Kidney (tissue), 22 donors: ENCODE measurements at places on chromosomes 1 and 21.

- DNase-seq, result no peak
These were observed 160.1 kb downstream of the SLC45A1 start for GRCh38 chr1:8477983-8478362.

DNA sequence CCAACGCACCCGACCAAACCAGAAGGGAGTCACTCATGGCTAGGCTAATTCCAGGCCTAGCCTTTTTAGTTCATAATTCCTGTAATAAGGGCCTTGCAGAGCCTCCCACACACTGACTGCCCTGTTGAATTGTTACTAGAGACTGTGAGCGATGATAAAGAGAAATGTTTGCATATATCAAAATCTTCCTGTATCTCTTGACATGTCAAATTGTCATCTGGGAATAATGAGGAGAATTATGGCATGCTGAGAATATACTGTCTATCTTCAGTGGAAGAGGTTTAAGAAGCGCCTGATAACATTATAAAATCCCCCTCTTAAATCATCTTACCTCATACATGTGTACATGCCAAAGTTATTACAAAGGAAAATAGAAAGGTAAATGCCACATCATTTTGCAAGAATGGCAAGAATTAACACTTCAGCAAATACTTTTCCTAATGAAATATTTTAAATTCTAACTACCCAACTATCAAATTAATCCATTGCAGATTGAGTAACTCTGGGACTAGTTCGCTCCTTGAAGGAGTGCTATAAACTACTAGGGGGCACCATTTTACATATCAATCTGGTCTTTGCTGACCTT lies 144.1 kb downstream of the CENPF start:
- no peak for DNase-seq

GRCh38 chr1:230832476-230832875 lies 35.8 kb downstream of the C1orf198 start:
- DNase-seq, result no peak

DNA sequence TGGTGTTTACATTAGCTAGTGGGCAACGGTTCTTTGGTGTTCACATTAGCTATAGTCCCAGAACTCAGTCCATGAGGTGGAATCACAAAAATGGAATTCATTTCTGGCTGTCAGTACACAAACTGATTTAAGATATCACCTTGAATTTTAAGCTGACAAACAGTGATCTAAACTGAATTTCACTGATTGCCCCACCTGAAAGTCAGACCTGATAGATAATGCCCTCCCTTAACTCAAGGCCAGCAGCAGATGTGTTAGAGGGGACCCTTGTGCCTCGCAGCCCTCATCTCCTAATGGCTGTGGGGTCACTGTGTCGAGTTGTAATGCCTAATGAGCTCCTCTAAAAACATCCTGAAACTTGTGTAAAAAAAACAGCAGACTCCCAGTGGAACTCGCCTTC lies 8.6 kb downstream of the ARF1 start:
- no peak for DNase-seq

DNA sequence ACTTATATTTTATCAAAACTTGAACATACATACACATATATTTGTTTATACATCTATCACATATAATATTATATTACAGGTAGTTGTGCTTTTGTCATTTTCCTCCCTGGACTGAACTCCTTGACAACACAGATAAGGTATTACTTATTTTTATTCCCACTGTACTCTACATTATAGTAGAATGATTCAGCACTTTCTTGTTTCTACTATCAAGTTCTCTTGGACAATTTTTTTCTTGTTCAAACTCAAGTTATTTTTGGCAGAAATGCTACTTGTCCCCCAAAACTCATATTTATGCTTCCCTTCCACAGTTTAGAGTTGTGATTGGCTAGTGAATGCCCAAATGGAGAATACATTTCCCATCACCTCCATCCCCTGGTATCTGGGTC lies 10.8 kb upstream of the PTPRC start:
- DNase-seq, result no peak

- DNase-seq, result no peak
These were observed 7.7 kb downstream of the POMGNT1 start for GRCh38 chr1:46190539-46190938.

DNA sequence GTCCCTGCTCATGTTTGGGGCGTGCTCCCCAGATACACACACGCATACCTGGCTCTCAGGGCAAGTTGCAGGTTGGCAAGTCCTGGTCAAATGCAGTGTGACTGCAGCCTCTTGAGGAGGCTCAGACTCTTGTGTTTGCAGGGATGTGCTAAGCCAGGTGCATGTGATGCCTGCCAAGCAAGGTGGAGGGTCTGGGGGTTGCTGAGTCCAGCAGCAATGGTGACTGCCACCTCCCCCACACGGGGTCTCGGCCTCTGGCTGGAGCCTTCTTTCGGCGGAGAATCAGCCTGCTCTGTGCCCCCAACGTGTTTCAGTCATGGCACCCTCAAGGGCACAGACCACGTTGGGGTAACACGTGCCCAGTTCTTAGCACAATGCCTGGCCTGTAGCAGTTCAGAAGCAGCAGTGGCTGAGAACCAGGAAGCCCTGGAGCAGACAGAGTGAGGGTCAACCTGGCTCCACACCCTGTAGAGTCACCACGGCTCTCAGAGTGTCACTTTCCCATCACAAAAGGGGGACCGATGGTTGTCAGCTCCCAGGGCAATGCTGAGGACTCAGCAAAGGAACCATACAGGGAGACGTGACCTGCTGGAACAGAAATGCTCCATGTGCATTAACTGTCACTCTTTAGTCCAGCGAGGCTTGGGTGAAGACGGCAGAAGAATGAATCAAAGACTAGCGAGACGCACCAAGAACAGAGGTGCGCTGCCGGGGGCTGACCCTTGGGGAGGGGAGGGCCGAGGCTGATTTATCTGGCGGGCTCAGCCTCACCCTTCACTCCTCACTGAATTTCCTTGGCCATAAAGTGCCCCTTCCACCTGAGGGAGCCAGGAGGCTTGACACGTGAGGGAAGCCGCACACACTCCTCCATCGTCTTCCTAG lies 109.0 kb downstream of the PGBD5 start:
- peak; percentile 15 for DNase-seq

GRCh38 chr1:95951371-95952102 lies 717.5 kb downstream of the RWDD3 start:
- peak; percentile 70 for DNase-seq

- DNase-seq, result no peak
These were observed 120.8 kb upstream of the BMP8A start for GRCh38 chr1:39370602-39371001.

DNA sequence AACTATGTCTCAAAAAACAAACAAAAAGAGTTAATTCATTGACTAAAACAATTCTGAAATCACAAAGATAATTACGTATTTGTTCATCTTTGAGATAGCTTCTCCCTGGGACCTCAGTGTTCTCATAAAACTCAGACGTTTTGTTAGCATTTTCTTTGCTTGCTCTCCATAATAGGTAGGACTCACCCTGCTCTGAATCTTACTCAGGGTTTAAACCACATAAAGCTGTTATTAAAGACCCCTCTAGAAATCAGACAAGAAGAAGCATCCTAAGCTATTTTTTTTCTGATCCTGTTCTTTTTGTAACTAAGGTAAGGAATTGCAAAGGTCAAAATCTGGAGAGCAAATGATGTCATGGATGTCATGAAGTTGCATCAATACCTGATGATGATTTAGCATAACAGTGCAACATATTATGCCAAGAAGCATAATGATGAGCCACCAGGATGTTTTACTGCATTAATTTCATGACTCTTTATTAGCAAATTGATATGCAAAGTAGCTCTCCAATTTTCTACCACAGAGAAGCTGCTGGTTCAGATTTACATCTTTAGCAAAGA lies 2.4 kb downstream of the FBXO42 start:
- no peak for DNase-seq

DNA sequence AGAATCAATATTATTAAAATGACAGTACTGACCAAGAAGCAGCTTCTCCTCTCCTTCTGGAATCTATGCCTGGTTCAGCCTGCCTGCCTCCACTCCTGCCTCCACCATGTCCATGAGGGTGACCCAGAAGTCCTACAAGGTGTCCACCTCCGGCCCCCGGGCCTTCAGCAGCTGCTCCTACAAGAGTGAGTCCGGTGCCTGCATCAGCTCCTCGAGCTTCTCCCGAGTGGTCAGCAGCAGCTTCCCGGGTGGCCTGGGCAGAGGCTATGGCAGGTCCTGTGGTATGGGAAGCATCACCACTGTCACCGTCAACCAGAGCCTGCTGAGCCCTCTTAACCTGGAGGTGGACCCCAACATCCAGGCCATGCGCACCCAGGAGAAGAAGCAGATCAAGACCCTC lies 822.4 kb upstream of the NEGR1 start:
- no peak for DNase-seq

- no peak for DNase-seq
These were observed 201.6 kb upstream of the NEGR1 start for GRCh38 chr1:72483846-72484357.

- DNase-seq, result no peak
These were observed 13.3 kb downstream of the GPR157 start for GRCh38 chr1:9115351-9116205.

DNA sequence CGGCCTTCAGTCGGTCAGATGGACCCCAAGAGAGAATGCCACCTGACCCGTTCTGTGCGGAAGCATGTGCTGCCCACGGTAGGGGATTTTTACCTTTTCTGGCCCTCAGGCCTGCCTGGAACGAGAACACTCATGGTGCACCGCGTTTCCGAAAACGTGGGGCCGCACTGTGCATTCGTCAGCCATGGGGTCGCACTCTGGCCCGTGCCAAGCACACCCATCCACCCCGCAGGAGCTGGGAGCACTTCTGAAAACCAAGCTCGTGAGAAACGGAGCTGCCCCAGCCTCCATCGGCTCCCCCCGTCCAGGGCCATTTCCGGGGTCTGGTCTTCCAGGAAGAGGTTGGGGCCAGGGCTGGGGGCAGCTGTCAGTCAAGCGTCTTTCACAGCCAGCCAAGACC lies 72.8 kb downstream of the PRDM16 start:
- DNase-seq, result no peak

- no peak for DNase-seq
These were observed 36.7 kb upstream of the HP1BP3 start for GRCh38 chr1:20823845-20824244.

DNA sequence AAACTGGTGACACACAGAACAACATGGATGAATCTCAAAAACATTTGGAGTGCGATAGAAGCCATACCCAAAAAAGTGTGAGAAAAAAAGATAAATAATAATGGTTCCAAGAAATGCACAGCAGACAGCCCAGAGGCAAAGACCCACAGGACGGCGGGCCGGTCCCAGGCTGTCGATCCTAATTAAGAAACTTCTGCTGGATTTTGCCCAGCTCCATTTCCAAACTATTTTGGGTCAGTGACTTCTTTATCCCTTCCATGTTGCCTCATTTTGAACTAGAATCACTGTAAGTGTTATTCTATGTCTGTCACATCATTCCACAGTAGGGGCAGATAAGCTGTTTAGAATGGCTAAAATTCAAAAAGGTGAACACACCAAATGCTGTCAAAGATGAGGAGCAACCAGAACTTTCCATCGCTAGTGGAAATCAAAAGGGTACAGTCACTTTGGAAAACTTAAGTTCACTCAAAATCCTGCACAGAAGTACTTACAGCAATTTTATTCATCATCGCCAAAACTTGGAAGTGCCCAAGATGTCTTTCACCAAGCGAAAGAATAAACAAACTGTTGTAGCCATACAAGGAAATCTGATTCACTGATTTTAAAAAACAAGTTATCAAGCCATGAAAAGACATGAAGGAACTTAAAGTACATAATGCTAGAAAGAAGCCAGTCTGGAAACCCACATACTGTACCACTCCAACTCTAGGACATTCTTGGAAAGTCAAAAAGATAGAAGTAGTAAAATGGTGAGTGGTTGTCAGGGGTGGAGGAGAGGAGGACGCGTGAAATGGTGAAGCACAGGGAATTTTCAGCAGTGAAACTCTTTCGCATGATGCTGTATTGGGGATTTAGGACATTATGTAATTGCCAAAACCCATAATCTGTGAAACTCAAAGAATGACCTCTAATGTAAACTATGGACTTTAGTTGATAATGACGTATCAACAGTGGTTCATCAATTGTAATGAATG lies 7.5 kb downstream of the NBPF1 start:
- no peak for DNase-seq

DNA sequence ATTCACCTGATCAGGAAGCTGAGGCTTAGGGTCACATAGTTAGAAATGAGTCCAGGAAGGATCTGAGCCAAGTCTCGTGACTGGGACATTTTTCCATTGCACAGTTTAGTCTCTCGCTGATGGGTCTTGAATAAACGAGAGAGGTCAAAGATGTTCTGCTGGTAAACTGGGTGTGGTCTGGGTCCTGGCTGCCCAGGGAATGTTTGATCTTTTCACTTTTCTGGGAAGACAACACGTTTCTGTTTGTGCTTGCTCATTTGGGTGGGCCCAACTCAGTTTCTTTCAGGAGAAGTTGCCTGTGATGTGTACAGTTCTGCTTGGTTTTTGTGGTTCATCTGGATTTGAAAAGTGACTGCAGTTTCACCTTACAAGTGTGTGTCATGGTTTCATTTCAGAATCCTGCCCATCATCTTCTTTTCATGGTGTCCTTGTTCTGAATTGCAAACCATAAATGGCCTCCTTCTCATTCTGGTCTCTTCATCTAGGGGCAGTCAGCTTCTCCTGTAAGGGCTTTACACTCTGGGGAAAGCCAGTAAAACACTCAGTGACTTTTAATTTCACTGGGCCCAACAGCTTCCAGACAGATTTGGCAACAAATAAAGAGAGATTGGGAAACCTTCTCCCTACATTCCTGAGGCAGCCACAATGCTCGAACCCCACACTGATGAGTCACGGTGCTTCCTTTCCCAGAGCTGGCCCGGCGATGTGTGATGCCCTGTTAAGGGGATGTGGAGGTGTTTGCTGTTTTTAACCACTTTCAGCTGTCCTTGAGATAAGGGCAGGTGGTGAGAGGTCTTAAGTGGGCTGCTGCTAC lies 7.2 kb upstream of the TACSTD2 start:
- no peak for DNase-seq

- DNase-seq, result peak; percentile 45
These were observed 150.8 kb downstream of the VPS13D start for GRCh38 chr1:12380326-12381249.

- no peak for DNase-seq
These were observed 33.0 kb downstream of the EPHA2 start for GRCh38 chr1:16122916-16123315.

DNA sequence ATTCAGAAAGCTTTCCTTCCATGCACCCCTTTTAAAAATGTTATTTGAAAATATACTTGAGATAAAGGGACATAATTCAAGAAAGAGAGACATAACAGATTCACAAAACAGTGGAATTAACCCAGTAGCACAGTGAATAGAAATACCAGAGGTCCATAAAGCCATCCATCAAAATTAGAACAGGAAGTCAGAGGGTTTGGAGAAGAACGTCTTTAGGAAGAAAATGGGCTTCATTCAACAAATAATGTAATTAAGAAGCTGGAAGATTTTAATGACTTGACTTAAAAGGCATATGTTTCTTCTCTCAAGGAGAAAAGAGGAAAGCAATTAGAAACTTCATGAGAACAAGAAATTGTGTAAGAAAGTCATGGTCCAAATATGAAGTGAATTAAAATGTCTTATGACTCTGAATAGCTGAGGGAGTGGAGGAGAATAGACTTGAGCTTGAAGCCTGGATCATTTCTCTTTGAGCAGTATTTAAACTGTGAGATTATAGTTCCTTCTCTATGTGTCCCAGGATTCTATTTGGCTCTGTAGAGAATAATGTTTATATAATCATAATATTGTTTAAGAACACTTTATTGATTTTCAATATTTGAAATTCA lies 7.9 kb upstream of the HCRTR1 start:
- no peak for DNase-seq
